ENCODE measurements at places on chromosomes 11 and 22.

- no peak for DNase-seq
Observed at GRCh38 chr11:56783448-56784041, 35.0 kb upstream of the OR9G4 start.

- DNase-seq: no peak
Observed at GRCh38 chr11:2780850-2781407, 81.1 kb upstream of the KCNQ1OT1 start.

DNA sequence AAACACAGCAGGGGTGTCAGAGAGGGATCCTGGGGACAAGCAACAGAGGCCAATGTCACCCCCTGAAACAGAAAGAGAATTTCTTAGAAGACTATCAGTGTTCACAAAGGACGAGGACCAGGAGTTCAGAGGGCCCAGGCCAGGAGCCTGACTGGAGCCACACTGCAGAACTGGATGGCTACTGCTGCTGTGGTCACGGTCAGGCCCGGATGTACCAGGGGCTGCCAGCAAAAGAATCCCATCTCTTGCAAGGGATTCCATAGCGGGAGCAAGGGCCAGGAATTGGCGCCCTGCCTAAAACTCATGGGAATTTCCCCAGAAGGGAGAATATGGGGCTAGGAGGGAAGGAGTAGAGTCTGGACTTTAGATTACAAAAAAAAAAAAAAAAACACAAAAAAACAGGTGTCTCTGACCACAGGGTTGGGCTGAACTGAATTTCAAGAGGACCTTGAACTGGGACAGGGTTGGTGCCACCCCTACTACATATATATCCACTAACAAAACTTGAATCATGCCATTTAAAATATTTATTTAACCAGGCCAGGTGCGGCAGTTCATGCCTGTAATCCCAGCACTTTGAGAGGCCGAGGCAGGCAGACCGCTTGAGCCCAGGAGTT, 15.7 kb upstream of the KCTD14 start:
- no peak for DNase-seq

DNA sequence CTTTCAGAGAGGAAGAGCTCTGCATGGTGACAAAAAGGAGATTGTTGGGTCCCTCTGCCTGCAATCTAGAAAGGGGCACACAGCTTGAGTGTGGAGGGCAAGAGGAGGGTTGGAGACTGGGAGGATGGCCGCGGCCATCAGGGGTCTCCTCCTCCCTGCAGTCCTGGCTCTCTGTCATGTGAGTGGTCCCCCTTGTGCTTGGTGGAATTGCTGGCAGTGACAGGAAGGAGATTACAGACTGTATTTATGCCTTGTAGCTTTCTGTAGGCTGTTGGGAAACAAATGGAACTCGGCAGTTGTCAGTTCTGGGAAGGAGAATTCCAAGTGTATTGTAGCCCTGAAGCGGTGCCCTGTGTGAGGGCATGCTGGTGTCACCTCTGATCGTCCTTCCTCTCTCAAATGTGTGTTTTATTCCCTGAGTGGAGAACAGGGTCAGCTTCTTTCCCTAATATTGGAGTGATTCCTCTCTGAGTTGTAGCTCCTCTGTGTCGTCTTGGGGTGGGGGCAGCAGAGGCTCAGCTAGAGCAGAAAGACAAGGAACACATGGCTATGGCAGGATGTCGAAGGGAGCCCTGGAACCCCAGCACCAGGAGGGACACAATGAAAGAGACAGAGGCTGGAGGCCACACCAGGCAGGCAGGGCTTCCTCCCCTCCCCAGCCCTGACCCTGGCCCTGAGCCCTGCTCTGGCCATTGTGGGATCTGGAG, 163.1 kb downstream of the PKNOX2 start:
- DNase-seq: no peak

DNA sequence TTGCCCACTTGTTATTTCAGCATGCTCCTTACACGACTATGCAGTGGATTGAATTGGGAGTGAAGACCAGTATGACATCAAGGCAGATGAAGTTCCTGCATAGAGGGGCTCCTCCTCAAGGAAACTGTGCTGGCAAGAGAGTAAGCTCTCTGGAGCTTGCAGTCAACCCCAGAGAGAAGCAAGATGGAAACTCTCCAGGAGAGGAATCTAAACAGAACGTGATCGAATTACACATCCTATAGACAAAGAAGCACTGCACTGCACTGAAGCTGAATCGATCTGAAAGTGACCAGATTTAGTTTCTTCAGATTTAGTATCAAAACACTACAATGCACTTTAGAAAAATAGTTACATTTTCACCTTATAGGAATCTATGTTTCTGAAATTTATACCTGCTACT, 947.7 kb upstream of the TENM4 start:
- no peak for DNase-seq

- DNase-seq: no peak
Observed at GRCh38 chr11:74412321-74412720, 14.1 kb upstream of the PGM2L1 start.

DNA sequence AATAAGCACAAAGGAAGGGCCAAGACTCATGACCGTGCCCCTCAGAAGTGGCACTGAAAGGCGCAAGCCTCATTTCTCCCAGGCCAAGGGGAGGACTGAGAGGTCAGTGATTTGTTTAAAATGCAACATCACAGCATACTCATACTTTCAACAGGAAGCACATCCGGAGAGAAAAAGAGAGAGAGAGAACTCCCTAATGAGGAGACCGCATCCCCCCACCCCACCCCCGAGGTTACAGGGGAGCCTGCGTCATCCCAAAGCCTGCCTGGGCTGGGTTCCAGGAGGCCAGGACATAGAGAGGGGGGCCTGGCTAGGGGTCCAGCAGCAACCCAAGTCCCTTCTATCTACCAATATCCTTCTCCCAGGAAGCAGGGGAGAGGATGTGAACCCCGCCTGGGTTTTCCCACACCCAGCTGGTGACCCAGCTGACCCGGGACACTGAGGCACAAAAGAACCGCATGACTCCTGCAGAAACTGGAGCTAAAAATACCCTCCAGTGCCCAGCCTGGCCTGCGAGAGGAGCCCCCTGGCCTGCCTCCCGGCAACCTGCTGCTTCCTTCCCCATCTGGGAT, 3.8 kb downstream of the CSNK1E start:
- no peak for DNase-seq

DNA sequence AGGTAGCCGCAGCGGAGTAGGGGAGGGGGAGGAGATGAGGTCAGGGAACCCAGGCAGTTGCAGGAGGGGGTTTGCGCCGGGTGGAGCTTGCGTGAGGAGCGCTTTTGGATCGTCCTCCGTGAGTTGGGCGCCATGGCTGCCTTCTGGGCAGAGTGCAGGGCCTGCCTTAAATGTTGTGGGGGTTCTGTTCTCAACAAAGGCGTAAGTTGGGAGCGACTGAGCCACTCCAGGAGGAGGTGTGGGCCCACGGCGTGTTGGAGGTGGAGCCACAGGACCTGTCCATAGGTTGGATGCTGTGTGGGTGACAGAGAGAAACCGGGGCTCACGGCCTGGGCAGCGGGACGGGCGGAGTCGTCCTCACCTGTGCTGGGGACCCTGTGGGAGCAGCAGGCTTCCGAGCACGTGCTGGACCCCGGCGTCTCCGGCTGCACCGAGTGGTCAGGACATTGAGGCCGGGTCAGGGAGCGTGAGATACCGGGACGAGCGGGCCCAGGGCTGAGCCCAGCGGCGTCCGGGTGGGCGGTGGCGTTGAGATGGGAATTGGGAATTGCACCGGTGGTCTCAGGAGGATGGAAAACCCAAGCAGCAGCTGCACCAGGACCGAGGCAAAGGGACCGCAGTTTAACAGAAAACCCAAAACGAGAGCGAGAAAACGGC, 977 bp upstream of the PGGHG start:
- DNase-seq: no peak

DNA sequence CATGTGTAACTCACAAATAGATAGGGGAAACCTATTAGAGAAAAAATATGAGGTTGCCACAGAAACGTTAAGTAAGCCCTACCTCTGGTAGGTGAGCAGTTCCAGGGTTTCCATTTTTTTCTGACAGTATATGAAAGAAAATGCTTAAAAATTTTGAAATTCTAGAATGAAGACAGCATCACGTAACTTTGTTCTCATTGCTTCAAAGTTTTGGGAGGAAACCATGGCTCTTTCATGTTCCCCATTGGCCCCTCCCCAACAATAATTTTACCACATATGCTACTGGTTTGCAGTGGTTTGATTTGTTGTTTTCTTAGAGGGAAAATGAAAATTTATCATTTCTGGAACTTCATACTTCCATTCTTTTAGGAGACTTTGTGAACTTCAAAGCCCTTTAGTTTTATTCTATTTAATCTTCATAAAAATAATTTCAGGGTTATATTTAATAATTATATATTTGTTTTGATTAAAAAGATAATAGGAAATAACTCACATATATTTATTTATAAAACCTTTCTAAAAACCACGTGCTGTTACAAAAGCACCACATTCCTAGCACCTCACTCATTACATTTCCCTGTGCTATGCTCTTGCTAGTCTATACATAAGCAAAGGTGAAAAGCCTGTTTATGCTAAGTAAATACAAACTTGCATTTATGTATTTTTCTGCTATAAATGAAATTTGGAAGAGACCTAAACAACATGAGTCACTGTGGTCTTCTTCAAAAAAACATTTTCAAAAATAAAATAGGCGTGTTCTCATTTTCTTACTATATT, 113.4 kb downstream of the CASP12 start:
- DNase-seq: no peak

GRCh38 chr11:64249563-64250414, 1.5 kb upstream of the PLCB3 start:
- no peak for DNase-seq

DNA sequence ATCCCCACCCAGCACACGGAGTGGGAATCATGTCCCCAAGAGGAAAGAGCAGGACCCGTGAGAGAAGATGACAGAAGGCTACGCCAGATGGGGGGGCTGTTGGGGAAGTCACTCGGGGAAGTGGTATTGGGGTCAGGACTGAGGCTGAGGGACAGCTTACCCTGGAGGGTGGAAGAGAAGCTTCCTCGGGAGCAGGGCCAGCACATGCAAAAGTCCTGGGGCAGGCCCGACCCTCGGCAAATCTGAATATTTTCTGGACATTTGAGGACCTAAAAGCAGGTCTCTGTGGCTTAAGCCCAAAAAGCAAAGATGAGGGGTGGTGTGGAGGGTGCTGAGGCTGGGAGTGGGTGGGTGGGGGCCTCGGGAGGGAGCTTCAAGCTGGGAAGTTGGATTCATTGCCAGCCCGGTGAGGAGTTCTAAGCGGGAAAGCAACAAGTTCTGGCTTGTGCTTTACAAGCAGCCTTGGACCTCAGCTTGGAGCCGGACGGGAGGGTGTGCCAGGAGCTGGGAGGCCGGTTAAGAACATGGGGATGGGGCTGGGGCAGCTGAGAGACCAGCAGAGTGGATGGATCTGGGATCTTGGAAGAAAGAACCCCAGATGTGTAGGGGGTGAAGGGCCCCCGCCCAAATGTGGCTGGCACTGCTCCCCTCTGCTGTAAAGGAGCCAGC, 34.9 kb downstream of the GRAMD4 start:
- no peak for DNase-seq

- DNase-seq: no peak
Observed at GRCh38 chr11:127472505-127472904, 471.9 kb upstream of the KIRREL3 start.

DNA sequence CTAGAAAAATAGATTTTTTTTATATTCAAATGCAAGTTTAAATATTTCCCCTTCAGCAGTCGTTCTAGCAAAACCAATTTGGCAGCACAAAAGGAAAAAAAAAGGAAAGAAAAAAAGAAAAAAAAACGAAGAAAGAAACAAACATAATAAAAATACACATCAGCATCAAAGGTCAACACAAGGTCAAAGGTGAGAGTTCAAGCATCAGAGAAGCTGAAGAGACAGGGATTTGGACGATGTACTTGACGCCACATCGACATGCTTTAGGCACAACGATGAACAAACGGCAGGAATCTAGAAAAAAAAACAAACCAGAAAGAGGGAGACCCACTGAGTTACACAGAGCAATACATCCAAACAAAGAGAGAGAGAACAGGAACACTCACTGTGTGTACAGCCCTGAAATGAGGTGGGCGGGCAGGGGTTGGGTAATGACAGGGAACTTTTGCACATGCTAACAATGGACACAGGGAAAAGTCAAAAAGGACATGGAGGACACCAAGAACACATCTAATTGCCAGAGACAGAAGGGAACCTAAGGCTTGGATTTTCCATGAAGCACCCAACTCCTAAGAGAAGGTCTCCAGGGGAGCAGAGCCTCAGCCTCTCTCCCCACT, 19.8 kb upstream of the RAPSN start:
- no peak for DNase-seq

DNA sequence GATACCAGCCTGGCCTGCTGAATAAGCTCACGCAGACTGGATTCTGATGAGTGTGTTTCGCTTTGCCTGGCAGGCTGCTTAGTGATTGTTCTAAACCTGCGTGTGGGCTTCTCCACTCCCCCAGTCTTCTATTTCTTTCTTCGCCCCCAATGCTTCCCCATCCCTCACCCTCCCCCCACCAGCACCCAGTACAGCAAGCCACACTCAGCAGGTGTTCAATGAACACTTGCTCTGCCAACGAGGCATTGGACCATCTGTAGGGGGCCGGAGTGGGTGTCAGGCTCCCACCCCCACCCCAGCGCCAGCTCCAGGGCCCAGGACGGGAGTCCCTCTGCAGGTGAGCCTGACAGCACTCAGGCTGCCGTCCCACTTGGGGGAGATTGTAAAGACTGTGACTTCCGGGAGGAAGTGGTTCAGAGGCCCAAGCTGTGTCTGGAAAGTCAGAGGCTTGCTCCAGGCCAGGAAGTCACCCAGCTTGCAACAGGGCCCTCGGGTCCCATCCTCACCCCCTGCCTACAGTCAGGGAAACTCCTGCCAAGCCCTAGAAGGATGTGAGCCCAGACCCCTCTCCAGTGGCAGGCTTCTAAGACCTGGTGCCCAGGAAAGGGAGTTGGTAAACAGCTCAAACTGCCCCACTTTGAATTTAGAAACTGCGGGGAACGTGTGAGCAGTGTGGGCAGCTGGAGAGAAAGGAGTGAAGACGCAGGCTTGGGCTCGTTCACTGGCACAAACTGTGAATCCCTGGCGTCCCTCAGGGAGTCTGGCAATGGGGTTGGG, 66.3 kb upstream of the PRDM11 start:
- peak; percentile 39 for DNase-seq

DNA sequence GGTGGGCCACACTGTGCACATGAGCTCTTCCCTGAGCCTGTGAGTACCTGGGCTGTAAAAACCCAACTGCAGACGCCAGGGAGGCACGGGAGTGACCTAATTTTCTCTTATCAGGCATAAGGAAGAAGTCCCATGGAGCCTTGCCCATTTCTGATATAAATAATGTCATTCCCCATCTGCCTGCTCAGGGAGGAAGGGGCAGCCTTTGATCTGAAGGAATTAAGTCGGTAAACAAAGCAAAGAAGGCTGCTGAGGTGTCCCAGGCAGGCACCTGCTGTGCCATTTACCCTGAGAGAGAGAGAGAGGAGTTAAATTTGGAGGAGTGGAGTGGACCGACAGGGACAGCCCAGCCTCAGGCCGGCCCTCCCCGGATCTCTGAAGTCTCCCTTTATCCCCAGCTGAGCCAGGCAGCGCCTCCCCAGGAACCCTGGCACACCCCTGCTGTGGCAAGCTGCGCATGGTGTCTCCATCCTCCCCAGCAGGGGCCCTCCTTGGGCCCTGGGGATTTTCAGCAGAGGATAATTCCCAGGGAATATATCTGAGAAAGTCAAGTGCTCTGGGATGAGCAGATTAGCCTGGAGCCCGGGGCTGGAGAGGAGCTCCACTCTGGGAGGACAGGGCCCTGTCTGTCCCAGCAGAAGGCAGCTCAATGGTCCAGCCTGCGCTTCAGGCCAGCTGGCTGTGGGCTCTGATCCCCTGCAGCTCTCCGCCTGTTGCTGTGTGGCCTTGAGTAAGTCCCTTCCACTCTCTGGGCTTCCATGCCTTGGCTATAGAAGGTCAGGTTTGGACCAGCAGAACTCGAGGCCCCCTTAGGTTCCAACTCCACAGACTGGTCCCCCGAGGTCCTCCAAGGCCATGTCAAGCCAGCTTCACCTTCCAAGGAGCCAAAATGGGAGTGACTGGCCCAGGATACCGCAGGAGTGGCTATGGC, 17.5 kb upstream of the CABP7 start:
- no peak for DNase-seq

Measured in T-helper 9 cell (primary cell).